ENCODE measurements at places on chromosomes 6 and 20. TPM values are rescaled to one million over a fixed set of nuclear protein-coding genes. Genes with fewer than 3 reads are reported as not detected.

The ADTRP gene
- total RNA-seq: 0.71 TPM

The PPP1R14C gene
- total RNA-seq: 1.7 TPM

The CGAS gene
- total RNA-seq: 4.9 TPM

The BEND3 gene
- 3.6 TPM for total RNA-seq

The CFAP61 gene
- 0.34 TPM for total RNA-seq

The LPA gene
- total RNA-seq: 0.05 TPM

The PTCHD4 gene
- total RNA-seq: not detected

The DZANK1 gene
- total RNA-seq: 2.6 TPM

The CYP24A1 gene
- 275 TPM for total RNA-seq

The GMPR gene
- 3.8 TPM for total RNA-seq

The HLA-DRA gene
- total RNA-seq: not detected

The BANF2 gene
- not detected for total RNA-seq

The TRIM10 gene
- total RNA-seq: not detected

The CGA gene
- not detected for total RNA-seq

The PRDM1 gene
- 5.9 TPM for total RNA-seq

The EPPIN gene
- total RNA-seq: not detected

The DAAM2 gene
- total RNA-seq: 0.02 TPM

The TRDN gene
- total RNA-seq: not detected

The LAMA2 gene
- total RNA-seq: 0.68 TPM

The LY6G6F gene
- not detected for total RNA-seq

The CCDC170 gene
- 0.11 TPM for total RNA-seq

The MAP7 gene
- total RNA-seq: 22.2 TPM

The GMDS gene
- 10.8 TPM for total RNA-seq

The SHLD1 gene
- total RNA-seq: 9.9 TPM

The PPP1R18 gene
- 47.9 TPM for total RNA-seq

The SEMG1 gene
- not detected for total RNA-seq

The REV3L gene
- total RNA-seq: 7.1 TPM

The BEND6 gene
- 1.8 TPM for total RNA-seq

The MBOAT1 gene
- 3.9 TPM for total RNA-seq

The SLPI gene
- 9.0 TPM for total RNA-seq

The VNN1 gene
- 0.07 TPM for total RNA-seq

The EEF1A2 gene
- total RNA-seq: 154 TPM

The CASS4 gene
- 0.08 TPM for total RNA-seq

The PPP1R3G gene
- total RNA-seq: 1.4 TPM

The RHAG gene
- not detected for total RNA-seq

The MYT1 gene
- total RNA-seq: 0.08 TPM

The PRL gene
- total RNA-seq: not detected

The PRKN gene
- total RNA-seq: not detected

The PRSS16 gene
- 4.0 TPM for total RNA-seq

The TMEM74B gene
- total RNA-seq: 3.4 TPM

The TMC2 gene
- not detected for total RNA-seq

The ZBTB2 gene
- total RNA-seq: 13.6 TPM

The RIMS4 gene
- total RNA-seq: 1.3 TPM

The TMEM217 gene
- 0.76 TPM for total RNA-seq

The NMBR gene
- not detected for total RNA-seq

The SLC52A3 gene
- 0.51 TPM for total RNA-seq

The PROKR2 gene
- total RNA-seq: not detected

The OLIG3 gene
- not detected for total RNA-seq

The ANGPT4 gene
- not detected for total RNA-seq

The GABRR1 gene
- total RNA-seq: not detected

The RRAGD gene
- 5.6 TPM for total RNA-seq

The GABRR2 gene
- 0.09 TPM for total RNA-seq

The C6orf58 gene
- total RNA-seq: not detected

The MC3R gene
- total RNA-seq: not detected

The DEFB118 gene
- not detected for total RNA-seq

The PPIL4 gene
- 13.6 TPM for total RNA-seq
